ENCODE measurements at places on chromosomes 12 and 14. TPM values are rescaled to one million over a fixed set of nuclear protein-coding genes. Genes with fewer than 3 reads are reported as not detected.

The GNB3 gene
- total RNA-seq: 1.4 TPM

The FOXM1 gene
- total RNA-seq: 3.3 TPM

The SIX4 gene
- total RNA-seq: 15.6 TPM

The MYF5 gene
- not detected for total RNA-seq

The TSPAN8 gene
- not detected for total RNA-seq
